ENCODE measurements at places on chromosomes 5 and 9. TPM values are rescaled to one million over a fixed set of nuclear protein-coding genes. Genes with fewer than 3 reads are reported as not detected.

DNA sequence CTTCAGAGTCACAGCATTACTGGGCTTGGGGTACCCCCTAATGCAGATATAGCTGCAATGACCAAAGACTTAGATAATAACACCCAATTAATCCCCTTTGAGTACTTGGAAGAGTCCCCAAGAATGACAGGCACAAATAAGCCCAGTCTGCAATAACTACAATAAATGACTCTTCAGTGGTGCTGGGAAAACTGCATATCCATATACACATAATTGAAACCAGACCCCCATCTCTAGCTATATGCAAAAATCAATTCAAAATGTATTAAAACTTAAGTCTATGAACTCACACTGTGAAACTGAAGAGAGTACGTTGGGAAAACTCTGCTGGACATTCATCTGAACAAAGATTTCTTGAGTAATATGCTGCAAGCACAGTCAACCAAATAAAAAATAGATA is 422.5 kb downstream of the CDH18 start:
- no peaks in the 10 kb centered on the region for H3K4me1 ChIP-seq
- no peak overlapping the region for H3K4me3 ChIP-seq
- H3K36me3 ChIP-seq, result no peaks in the 10 kb centered on the region

DNA sequence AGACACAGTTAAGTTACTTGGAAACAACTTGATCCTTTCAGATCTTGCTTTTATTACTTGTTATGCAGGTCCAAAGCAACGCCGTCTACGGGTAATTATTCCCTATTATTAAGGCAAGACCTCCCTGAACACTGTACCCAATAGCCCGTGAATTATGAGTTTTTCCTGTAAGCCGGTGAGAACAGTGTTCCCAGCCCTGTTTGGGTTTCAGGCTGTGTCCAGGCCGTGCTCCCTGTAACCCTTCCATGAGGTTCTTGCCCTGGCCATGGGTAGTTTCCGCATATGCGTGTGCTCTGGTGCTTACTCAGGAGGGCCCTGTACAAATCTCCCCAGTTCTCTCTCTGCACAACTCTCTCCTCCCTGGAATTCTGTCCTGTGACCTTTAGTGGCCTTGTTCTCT is 65.6 kb upstream of the CNOT6 start:
- no peaks in the 10 kb centered on the region for H3K36me3 ChIP-seq
- DNase-seq, result no peak
- no peak overlapping the region for H3K27ac ChIP-seq
- H3K4me1 ChIP-seq, result no peaks in the 10 kb centered on the region
- H3K27me3 ChIP-seq, result no peaks in the 10 kb centered on the region

GRCh38 chr9:19154135-19154612 is 26.9 kb upstream of the PLIN2 start:
- H3K4me3 ChIP-seq, result no peak overlapping the region
- no peaks in the 10 kb centered on the region for H3K36me3 ChIP-seq
- no peak for DNase-seq
- H3K27ac ChIP-seq, result no peak overlapping the region

GRCh38 chr9:9478741-9479140 is 1134.1 kb downstream of the PTPRD start:
- no peak overlapping the region for H3K4me3 ChIP-seq
- H3K4me1 ChIP-seq, result no peaks in the 10 kb centered on the region
- no peak for DNase-seq
- H3K36me3 ChIP-seq, result no peaks in the 10 kb centered on the region

DNA sequence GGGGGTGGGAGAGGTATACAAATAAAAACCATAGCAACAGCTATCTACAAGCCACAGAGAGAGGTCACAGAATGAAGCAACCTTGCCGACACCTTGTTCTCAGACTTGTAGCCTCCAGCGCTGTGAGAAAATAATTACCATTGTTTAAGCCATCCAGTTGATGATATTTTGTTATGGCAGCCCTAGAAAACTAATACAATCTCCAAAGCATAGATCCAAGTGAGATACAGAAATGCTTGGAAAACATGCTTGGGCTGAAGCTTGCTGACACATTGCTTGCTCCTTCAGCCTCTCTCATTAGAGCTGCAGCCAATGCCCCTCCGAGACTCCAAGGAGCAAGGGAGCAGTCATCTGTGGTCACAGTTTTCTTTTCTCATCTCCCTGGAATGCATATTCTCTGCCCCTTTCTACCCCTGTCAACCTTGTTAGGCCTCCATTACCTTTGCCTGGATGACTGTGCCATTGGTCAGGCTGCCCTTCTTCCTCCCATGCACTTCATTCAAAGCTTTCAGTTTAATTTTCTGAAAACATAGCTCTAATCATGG is 401.4 kb upstream of the KLF4 start:
- no peak overlapping the region for H3K4me3 ChIP-seq
- H3K27ac ChIP-seq, result no peak overlapping the region
- no peak for DNase-seq
- no peaks in the 10 kb centered on the region for H3K4me1 ChIP-seq

- no peak overlapping the region for H3K27ac ChIP-seq
- H3K36me3 ChIP-seq, result no peaks in the 10 kb centered on the region
- H3K27me3 ChIP-seq, result no peaks in the 10 kb centered on the region
- no peaks in the 10 kb centered on the region for H3K4me1 ChIP-seq
- H3K4me3 ChIP-seq, result no peak overlapping the region
- DNase-seq, result no peak
Measured at GRCh38 chr9:23669776-23670175, 156.3 kb downstream of the ELAVL2 start.

DNA sequence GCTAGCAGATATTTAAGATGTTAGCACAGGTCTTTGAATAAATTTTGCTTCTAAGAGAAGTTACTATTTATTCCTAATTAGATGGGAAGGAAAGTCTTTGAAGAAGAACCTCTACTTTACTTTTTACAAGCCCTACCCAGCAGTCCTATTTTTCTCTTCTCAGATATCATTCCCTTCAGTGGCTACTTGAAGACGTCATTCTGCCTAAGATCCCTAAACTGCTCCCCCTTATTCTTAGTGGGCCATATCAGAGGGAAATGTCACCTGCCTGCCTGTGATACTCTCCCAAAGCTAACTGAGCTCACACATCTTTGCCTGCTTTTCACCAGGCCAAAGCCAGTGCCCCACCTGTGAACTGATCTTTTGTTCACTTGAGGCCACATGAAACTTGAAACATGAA is 16.5 kb upstream of the TMED9 start:
- no peaks in the 10 kb centered on the region for H3K36me3 ChIP-seq
- no peaks in the 10 kb centered on the region for H3K4me1 ChIP-seq
- no peak for DNase-seq
- H3K27ac ChIP-seq, result no peak overlapping the region
- H3K4me3 ChIP-seq, result no peak overlapping the region

DNA sequence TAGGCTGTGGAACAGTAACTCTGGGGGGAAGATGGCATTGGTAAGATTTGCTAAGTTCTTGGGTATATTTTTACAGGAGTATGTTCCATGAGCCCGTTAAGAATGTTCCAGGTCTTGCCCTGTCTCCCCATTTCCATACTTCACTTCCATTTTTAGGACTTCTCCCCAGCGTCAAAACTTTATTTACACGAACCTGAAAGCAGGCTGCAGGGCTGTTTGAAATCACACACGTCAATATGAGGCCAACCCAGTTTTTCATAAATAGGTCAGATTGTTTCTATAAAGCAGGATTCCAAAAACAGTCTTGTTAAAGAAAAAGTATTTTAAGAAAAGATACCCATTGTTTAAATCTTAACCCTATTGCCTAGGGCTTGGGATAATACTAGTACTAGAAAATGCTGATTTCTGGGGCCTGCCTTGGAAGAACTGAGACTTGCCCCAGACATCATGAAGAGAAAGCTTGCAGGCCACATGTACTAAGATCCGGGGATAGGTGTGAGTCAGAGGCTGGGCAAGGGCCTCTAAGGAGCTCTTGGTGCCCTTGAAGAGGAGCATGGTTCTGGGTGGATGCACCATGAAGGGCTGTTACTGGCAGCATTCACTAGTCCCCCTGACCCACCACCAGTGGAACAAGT is 24.2 kb downstream of the TRIO start:
- DNase-seq, result no peak
- peaks cover 3% of the 10 kb centered on the region for H3K27me3 ChIP-seq
- no peaks in the 10 kb centered on the region for H3K36me3 ChIP-seq
- no peak overlapping the region for H3K4me3 ChIP-seq
- no peaks in the 10 kb centered on the region for H3K4me1 ChIP-seq
- H3K27ac ChIP-seq, result no peak overlapping the region

- H3K27me3 ChIP-seq, result no peaks in the 10 kb centered on the region
- no peak for DNase-seq
- H3K36me3 ChIP-seq, result no peaks in the 10 kb centered on the region
Measured at GRCh38 chr5:40166802-40167201, 512.9 kb upstream of the PTGER4 start.

DNA sequence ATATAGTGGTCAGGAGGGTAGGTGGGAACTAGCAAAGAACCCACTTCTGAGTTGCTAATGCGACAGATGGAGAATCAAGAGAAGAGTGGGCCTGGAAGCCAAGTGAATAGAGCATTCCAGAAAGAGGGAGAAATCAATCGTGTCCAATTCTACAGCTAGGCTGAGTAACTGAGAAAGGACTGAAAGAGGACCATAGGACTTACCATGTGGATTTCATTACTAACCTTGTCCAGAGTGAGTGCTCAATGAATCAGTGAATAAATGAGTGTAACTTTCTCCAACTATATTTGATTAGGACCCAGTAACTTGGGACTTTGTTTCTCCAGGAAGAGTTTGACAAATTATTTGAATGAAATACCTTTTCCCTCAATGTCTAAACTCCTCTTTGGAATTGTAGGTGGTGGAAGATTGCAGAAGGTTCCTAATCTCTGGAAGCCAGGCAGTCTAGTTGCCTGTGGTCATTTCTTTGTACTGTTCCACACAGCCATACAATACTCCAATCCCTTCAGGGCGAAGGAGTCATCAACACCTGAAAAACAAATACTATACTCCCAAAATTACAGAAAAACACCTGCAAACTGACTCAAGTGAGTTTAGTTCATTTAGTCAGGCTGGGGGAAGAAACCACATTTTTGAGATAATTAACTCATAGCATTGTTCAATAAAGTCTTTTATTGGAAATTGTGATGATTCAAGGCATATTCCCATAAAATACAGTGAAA is 2.6 kb upstream of the F2RL1 start:
- H3K27ac ChIP-seq, result no peak overlapping the region
- H3K4me3 ChIP-seq, result no peak overlapping the region
- no peak for DNase-seq

DNA sequence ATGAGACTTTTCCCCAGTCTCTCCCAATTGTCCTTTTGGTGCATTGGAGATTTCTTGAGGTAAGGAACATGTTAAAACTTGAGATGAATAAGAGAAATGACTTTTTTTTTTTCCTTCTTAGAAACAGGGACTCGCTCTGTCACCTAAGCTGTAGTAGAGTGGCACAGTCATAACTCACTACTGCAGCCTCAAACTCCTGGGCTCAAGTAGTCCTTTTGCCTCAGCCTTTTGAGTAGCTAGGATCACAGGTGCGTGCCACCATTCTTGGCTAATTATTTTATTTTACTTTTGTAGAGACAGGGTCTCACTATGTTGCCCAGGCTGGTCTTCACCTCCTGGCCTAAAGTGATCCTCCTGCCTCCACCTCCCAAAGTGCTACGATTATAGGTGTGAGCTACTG is 25.9 kb downstream of the CDC42SE2 start:
- peak overlapping the region; percentile 17 for H3K4me3 ChIP-seq
- H3K27ac ChIP-seq, result peak overlapping the region; percentile 84
- no peak for DNase-seq
- H3K27me3 ChIP-seq, result no peaks in the 10 kb centered on the region
- H3K36me3 ChIP-seq, result peaks cover 13% of the 10 kb centered on the region

- no peak overlapping the region for H3K4me3 ChIP-seq
- H3K27me3 ChIP-seq, result peaks cover 29% of the 10 kb centered on the region
- DNase-seq, result no peak
- H3K27ac ChIP-seq, result no peak overlapping the region
Measured at GRCh38 chr5:151345808-151346478, 1.4 kb downstream of the SLC36A2 start.

DNA sequence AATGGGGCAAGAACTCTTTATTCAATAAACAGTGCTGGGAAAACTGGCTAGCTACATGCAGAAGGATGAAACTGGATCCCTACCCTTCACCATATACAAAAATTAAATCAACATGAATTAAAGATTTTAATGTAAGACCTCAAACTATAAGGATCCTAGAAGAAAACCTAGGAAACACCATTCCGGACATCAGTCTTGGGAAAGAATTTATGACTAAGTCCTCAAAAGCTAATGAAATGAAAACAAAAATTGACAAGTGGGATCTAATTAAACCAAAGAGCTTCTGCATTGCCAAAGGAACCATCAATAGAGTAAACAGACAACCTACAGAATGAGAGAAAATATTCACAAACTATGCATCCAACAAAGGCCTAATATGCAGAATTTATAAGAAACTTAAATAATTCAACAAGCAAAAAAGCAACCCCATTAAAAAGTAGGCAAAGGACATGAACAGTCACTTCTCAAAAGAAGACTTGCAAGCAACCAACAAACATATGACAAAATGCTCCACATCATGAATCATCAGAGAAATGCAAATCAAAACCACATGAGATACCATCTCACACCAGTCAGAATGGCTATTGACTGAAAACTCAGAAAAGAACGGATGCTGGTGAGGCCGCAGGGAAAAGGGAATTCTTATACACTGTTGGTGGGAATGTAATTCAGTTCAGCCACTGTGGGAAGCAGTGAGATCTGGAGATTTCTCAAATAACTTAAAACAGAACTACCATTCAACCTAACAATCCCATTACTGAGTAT is 104.3 kb upstream of the MAP3K1 start:
- no peak overlapping the region for H3K4me3 ChIP-seq
- H3K4me1 ChIP-seq, result no peaks in the 10 kb centered on the region
- H3K36me3 ChIP-seq, result no peaks in the 10 kb centered on the region
- no peak for DNase-seq

DNA sequence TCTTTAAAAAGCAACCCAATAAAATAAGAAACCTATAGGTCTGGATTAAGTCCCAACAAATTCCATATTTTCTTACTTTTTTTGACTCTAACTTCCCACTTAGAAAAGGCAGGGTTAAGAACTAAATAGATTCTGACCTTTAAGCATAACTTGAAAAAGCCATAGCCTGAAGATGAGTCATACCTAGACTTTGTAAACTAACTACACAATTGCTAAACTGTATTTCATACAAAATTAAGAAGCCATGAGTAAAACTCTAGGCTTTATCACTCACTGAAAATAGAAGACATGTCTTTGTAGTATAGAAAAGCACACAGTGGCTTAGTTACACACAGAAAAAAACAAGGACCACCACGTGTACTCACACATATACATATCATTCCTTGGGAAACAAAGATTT is 51.5 kb downstream of the MLLT3 start:
- no peak overlapping the region for H3K4me3 ChIP-seq
- DNase-seq, result no peak
- H3K4me1 ChIP-seq, result no peaks in the 10 kb centered on the region
- H3K27ac ChIP-seq, result no peak overlapping the region
- no peaks in the 10 kb centered on the region for H3K27me3 ChIP-seq

LTC4S gene
- total RNA-seq, result 6.3 TPM

CNTNAP3 gene
- 0.22 TPM for total RNA-seq

HEMGN gene
- total RNA-seq, result 3.7 TPM

HSD17B3 gene
- total RNA-seq, result 2.5 TPM

PAEP gene
- total RNA-seq, result not detected

PCDHGB6 gene
- total RNA-seq, result 0.41 TPM

FSD1L gene
- total RNA-seq, result 2.3 TPM
